ENCODE measurements at places on chromosomes 4 and X.

GRCh38 chr4:7631288-7632014, 196.7 kb upstream of the PSAPL1 start:
- no peak for DNase-seq

- DNase-seq: no peak
Observed at GRCh38 chr4:159069922-159070321, 33.0 kb upstream of the RAPGEF2 start.

- DNase-seq: no peak
Observed at GRCh38 chr4:95839891-95840290, at the start of gene PDHA2. TSS of gene PDHA2 (plus strand) at chr4:95840093. CDS start at chr4:95840151, 58 bp downstream.

GRCh38 chr4:173253561-173253960, 80.6 kb downstream of the HMGB2 start:
- no peak for DNase-seq

GRCh38 chrX:112341598-112341997, 259.0 kb upstream of the TRPC5 start:
- no peak for DNase-seq

DNA sequence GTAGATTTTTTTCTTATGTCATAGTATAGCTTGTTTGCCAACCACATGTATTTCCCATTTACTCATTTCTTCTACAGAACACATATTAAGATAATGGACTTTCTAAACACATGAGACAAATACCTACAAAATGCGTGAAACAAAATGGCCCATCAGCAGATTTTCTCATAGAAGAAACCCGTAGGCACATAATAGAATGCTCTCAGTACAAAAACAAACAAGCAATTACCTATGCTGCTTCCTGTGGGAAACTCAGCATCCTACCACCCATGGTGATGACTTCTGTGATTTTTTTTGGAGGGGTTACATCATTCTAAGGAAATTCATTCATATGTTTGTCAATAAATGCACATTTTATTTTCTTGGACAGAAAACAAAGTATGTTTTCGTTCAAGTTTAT, 343.6 kb downstream of the SPRY1 start:
- no peak for DNase-seq

GRCh38 chr4:174561560-174561959, 39.3 kb upstream of the HPGD start:
- no peak for DNase-seq

- DNase-seq: no peak
Observed at GRCh38 chr4:3246458-3247398, 2.2 kb upstream of the MSANTD1 start.

GRCh38 chrX:46407753-46408130, 137.5 kb downstream of the ZNF674 start:
- no peak for DNase-seq

- no peak for DNase-seq
Observed at GRCh38 chr4:25704516-25704915, 48.9 kb downstream of the SLC34A2 start.

DNA sequence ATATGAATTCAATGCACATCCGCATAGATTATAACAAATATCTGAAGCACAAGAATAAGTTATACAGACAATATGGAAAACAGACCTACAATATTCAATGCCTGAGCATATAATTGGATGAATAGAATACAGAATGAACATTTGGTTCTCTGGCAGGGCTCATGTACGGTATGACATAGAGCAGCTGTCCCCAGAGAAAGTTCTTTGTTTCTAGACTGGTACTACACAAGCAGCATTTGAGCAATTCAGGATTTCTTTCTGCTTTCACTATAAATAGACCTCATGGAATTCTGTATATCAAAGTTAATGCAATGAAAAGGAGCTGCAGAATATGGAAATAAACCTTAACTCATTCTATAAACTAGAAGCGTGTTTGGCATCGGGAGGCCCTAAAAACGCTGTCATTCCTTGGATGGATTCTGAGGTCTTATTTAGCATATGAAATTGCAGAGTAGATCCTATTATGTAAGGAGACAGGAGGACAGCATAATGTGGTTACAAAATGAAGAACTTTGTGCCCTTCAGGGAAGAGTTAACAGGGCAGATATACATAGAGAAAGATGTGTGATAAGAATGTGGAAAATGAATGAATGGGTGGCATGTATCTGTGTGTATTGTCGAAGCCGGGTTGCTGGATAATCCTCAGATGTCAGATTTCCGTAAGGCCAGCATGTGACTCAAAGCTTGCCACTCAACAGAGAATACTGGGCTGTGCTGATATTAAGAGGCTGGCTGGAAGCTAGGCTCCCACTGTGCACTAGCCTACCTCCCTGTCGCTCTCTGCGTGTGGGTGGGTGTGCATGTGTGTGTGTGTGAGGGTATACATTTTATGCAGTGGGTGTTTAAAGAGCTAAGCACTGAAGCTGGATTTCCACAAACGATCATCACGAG, 103.3 kb upstream of the SLC4A4 start:
- no peak for DNase-seq

GRCh38 chrX:63812823-63813222, 27.8 kb upstream of the ARHGEF9 start:
- no peak for DNase-seq

- no peak for DNase-seq
Observed at GRCh38 chrX:103254171-103254824, 657 bp downstream of the TCEAL8 start.

- DNase-seq: no peak
Observed at GRCh38 chrX:120022763-120023162, 54.7 kb downstream of the RHOXF2B start.

- DNase-seq: no peak
Observed at GRCh38 chr4:1137850-1138249, 24.5 kb upstream of the RNF212 start.

DNA sequence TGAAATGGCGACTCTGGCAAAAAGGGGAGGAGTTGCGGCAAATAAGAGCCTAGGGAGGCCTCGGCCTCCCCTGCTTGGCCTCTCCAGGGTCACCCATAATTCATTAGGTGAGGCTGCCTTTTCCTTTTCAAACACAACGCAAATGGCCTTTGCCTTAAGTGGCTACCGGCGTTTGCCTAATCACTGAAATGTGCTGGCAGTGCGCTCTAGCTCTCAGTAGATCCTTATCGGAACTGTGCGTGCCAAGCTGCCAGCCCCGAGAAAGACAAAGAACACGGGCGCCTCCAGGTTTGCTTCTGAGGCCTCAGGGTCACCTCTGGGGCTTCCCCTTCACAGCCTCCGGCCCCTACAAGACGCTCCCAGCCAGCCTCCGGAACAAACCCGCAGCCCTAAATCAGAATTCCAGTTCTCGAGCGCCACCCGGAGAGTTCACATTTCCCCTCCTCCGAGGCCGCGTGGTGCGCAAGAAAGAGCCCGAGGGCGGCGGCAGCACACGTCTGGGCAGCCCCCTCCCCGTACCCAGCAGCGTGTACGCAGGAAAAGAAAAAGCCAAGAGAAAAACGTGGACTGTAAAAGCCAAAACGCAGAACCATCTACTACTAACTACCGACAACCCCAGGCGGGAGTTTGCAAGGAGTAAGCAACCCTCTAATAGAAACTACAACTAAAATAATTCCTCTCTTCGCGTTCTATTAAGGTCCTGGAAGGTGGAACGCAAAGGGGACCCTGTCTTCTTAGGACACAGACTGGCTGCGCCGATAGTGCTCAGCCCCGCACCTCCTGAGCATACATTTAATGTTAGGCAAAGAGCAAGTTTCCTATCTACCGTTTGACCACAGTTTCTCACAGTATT, 76.5 kb upstream of the BCOR start:
- no peak for DNase-seq

DNA sequence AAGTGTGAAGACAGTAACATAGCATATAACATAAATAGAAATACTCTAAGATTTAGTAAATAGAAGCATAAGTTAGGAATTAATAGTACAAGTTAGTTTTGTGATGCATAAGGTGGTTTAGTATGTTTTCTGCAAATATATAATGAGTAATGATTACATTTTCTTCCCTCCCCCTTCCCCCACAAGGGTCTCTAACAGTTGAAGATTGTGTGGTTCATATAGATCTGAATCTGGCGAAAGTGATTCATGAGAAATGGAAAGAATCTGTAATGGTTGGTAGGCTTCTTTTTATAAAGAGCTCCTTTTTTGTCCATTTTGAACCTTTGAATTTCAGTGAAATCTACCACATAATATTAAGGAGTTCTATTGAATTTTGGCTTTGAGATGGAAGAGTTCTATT, 66.3 kb downstream of the N4BP2 start:
- DNase-seq: no peak

DNA sequence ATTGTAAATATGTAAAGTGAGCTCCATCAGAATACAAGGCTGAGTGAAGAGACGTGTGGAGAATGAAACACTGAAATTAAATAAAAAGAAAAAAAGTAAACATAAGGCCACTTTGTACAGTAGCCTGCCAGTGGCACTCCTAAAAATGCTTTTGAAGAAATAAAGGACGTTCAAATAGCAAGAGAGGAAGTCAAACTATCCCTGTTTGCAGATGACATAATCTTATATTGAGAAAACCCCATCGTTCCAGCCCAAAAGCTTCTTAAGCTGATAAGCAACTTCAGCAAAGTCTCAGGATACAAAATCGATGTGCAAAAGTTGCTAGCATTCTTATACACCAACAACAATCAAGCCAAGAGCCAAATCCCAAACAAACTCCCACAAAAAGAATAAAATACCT, 24.2 kb downstream of the RASSF6 start:
- no peak for DNase-seq

DNA sequence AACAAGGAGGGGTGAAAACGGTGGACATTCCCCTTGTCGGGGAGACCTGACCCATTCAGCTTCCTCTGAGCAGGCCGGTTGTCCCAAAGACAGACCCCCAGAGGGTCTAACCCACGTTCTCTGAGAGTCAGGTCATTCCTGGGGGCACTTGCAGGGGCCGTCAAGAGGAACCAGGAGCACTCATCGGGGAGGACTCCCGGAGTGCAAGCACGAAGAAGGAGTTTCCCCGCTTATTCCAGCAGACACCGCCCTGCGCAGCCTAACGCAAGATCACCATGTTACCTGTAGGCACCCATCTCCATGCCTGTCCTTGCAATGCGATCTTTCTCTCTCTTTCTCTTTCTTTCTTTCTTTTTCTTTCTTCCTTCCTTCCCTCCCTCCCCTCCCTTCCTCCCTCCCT, 154.2 kb downstream of the SHOX start:
- no peak for DNase-seq

DNA sequence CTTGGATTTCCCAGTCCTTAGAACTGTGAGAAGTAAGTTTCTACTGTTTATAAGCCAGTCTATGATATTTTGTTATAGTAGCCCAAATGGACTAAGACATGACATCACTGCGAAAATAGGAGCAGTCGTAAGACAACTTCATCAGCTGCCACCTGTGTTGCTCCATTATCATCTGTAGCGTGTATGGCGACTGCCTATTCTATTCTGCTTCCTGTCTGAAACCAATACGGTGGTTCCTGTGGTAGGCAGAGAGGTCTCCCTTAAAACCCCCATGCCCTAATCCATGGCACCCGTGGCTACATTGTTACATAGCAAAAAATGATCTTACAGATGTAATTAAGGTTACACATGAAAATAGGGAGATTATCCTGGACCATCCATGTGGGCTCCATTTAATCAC, 105.4 kb upstream of the FAT1 start:
- DNase-seq: no peak

DNA sequence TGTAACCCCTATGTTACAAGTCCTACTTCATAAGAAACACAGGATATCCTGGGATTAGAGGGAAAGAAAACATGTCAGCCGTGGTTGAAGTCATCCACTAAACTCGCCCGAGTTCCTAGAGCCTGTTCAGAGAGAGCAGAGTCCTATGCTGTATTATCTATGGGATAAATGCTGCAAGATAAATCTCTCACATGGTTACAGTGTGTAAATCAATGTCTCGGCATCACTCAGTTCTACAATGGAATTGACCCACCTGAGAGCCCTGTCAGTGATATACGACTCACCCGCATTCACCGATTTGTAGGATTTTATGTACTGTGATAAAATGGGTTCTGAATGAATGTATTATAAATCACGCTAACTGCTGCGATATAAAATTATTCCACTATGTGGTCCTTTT, 127.8 kb upstream of the ANXA3 start:
- DNase-seq: no peak

- no peak for DNase-seq
Observed at GRCh38 chr4:101806914-101807313, 16.4 kb downstream of the BANK1 start.

- DNase-seq: no peak
Observed at GRCh38 chr4:61831987-61832386, 631.9 kb downstream of the ADGRL3 start.

DNA sequence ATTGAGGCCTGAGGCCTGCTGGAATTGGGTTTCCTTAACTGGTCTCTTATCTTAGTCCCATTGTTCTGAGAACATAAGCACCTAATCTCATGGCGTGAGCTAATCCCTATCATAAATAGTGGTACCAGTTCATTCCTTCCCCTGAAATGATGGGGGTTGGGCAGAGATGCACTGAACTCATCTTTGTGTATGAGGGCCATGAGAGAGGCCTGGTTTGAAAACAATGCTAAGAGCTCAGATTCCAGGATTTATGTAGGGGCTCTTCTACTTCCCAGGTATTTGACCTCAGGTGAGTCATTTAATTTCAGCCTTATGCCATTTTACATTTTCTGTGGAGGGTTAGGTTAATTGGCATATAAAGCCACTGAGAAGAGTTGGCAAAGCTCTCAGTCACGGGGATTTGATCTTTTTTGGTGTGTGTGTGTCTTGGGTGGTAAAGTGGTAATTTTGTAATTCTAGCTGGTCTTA, 4.4 kb downstream of the RBM3 start:
- no peak for DNase-seq

GRCh38 chr4:56995525-56995924, 16.8 kb downstream of the POLR2B start:
- peak; percentile 64 for DNase-seq

GRCh38 chr4:157219711-157220370, 687 bp upstream of the GRIA2 start:
- DNase-seq: no peak

- no peak for DNase-seq
Observed at GRCh38 chrX:48613502-48614160, 16.3 kb downstream of the WDR13 start.

Measured in glomerular endothelial cell (primary cell).